ENCODE measurements at places on chromosomes 12 and 14.

- no peak for DNase-seq
Measured at GRCh38 chr12:30874455-30875321, 51.9 kb upstream of the TSPAN11 start.

- no peak for DNase-seq
Measured at GRCh38 chr12:50050119-50050385, 7.3 kb upstream of the ASIC1 start.

DNA sequence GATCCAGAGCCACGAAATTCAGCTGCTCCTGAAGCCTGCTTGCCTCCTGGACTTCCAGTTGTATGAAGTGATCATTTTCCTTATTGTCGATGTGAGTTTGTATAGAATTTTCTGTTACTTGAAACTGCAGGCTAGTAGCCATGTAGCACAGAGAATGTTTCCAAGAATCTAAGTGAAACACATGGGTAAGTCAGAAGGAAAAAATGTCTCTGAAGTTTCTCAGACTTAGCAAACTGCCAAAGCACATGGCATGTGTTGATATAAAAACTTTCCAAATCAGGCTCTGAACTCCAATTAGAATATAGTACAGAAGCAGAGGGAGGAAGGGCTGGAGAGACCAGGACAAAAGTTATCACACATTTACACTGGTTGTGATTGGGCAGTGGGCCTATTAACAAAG, 9.8 kb upstream of the PCNX1 start:
- DNase-seq = no peak

DNA sequence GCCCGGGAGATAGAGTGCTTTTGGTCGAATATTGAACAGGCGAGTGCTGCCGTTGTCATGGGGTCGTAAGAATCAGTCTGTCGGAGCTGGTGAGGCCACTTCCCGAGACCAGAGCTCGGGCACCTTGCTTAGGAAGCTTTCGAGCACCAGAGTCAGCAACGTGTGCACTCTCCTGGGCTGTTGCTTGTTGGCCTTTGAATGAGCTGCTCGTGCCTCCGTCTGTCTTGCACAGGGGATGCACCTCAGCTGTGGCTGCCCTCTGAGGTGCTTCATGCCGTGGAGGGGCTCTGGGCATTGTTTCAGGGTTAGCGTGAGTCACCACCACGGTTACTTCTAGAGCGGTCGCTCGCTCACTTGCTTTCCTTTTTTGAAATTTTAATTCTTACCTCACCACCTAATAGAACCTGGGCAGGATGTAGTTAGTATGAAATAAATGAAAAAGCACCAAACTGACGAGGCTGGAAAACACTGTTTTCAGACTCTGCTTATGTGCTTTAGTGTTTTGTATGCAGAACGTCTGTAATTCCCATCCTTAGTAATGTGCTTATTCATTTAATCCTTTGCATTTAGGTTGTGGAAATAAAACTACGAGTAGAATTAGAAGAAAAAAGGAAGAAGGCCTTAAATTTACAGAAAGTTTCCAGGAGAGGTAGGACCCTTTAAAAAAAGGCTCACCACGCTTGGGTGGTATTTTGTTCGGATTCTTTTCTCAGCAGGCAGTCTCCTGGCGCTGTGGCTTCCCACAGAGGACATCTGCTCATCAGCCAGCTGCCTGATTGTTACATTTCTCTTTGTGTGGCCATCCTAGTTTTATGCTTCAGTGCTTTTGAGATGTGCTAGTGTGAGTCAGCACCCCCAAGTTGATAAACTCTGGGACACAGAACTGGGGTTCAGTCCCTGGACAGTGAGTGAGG, 40.6 kb downstream of the EP400 start:
- no peak for DNase-seq

DNA sequence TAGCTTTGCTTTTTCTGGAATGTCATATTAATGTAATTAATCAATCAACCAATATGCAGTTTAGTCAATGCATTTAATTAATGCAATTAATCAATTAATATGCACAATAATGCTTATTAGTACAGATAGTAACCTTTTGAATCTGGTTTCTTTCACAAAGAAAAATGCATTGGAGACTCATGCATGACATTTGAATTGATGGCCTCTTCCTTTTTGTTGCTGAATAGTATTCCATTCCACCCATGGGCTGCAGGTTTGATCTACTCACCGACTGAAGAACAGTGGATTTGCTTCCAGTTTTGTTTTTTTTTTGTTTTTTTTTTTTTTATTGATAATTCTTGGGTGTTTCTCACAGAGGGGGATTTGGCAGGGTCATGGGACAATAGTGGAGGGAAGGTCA, 13.1 kb upstream of the GPR132 start:
- no peak for DNase-seq

- DNase-seq = no peak
Measured at GRCh38 chr12:92898755-92899154, 30.3 kb downstream of the EEA1 start.

GRCh38 chr12:1812650-1813302, 7.6 kb upstream of the LRTM2 start:
- DNase-seq = no peak

DNA sequence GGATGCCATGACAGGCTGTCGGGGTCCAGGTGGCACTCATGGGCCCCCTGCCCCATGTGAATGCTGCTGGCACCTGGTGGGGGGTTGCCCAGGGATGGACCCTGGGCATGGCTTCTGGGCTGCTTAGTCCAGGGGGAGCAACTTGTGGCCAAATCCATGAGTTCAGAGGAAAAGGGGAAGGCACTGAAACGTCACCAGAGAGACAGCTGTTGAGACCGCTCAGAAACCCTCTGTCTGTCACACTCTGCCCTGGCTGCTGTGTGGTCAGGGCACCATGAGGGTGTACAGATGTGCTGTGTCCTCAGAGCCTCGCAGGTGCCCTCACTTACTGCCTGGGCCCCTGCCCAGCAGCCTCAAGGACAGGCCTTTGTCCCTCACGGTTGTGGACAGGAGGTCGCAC, 9.4 kb downstream of the CLBA1 start:
- DNase-seq = no peak

- no peak for DNase-seq
Measured at GRCh38 chr14:81991998-81992397, 458.3 kb upstream of the SEL1L start.

GRCh38 chr12:101299346-101299745, 19.4 kb downstream of the UTP20 start:
- no peak for DNase-seq

DNA sequence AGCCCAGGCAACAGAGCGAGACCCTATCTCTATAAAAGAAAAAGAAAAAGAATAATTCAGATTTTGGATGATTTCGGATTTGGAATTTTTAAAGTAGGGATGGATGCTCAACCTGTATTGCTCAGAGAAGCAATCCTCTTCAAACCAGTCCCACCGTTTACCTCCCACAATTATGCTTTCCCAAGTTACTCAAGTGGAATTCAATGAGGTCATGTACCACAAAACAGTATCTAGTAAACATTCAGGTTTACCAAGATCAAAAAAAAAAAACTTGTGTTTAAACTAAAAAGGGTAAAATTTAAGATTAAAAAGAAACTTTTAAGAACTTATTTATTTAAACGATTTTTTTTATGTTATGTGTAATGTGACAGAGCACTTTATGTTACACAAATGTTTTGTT, 2.5 kb downstream of the KDM5A start:
- DNase-seq = no peak

- DNase-seq = no peak
Measured at GRCh38 chr12:32780071-32780470, 24.4 kb upstream of the YARS2 start.

- DNase-seq = no peak
Measured at GRCh38 chr12:45745861-45746277, 16.4 kb downstream of the ARID2 start.

GRCh38 chr14:24982472-24983155, 67.3 kb downstream of the STXBP6 start:
- no peak for DNase-seq

DNA sequence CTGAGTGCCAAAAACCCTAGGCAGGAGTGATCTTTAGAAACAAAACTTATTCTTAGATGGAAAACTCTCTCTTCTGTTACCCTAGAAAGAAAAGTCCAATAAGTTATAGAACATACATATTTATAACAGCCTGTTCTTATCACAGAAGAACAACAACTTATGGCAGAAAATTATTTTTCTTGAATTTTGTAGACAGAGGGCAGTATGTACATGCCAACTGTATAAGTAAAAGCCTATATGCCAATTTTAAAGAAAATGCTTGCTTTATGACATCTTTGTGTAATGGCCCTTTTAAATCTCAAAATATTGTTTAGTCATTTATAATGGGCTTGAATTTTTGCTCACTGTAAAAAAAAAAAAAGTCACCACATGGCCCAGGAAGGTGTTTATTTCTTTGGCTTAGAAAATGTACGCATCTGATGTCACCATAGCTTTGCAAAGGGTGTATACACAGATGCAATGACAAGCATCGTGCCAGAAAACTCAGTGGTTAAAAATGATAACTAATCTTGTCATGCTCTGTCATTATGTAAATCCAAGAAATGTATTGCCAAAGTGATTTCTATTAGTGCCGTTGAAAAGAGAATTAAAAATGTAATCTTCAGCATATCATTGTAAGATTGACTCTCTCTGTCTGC, 38.3 kb upstream of the GRIP1 start:
- no peak for DNase-seq

DNA sequence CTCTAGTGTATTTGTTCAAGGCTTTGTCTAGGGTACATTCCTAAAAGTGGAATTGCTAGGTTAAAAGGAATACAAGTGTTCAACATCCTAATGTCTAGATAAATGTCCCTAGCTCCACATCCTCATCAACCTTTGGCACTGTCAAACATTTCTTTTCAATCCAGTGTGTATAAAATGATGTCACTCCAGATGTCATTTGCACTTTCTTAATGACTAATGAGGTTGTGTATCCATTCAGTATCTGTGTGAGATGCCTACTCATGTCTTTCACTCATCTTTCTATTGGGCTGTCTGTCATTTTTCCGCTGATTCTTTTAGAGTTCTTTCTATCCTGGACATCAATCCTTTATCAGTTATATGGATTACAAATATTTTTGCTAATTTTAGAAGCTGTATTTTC, 43.3 kb downstream of the ARMH4 start:
- DNase-seq = no peak

DNA sequence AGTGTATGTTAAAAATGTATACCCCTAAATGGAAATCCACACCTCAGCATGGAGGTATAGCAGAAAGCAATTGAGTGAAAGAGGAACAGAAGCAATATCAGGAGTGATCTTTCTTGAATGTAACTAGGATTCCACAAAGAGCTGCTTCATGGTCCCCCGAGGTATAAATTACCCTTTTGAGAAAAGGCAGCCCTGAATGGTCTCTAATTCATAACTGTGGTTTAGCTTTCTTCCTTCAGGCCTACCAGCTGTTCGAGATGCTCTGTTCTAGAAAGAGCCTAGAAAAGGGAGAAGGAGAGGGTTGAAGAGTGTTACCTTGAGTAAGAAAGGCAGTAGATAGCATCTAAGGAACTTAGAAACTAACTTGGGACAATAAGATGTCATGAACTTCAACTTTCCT, 42.9 kb upstream of the CSRNP2 start:
- DNase-seq = no peak

- no peak for DNase-seq
Measured at GRCh38 chr12:130300737-130301535, 36.8 kb upstream of the PIWIL1 start.

DNA sequence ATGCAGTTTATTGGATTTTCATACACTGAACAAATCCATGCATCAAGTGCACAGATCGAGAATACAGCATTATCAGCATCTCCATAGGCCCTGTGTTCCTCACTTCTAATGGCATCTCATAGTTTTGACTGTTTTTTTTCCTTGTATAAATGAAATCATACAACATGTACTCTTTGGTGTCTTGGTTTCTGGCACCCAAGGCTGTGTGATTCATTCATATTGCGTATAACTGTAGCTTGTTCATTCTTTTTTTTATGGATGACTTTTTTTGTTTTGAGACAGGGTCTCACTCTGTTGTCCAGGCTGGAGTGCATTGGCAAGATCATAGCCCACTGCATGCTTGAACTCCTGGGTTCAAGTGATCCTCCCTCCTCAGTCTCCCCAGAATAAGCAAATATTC, 14.3 kb downstream of the RASSF8 start:
- no peak for DNase-seq

DNA sequence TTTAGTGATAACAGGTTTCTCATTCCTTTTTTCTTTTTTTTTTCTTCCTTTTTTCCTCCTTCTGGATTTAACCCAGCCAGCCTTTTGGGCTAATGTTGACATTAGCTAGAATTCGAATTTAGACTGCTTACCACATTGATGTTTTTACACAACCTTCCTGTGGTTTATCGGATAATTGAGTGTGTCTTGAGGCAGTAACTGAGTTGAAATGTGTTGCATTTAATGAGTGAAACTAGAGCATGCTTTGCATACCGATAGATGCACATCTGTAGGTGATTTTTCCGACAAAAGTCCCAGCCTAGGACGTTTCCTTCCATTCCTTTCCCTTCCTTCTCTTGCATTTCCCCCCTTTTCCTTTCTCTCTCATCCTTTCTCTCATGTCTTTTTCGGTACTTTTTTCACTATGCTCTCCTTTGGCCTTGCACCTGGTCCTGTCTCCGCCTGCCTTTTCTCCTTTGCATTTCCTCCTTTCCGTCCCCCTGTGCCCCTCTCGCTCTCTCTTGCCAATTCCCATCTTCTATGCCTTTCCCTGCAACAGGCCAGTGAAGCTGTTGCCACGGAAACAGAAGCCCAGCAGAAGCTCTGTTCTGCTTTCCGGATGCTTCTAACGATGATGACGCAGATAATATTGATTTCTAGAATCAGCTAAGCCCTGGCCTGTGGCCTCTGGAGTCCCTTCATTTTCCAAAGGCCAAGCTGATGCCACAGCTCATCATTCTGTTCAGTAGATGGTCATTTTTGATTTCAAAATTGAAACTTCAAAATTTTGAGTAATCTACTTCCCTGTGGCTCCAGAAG, 76.1 kb downstream of the SLC25A47 start:
- DNase-seq = no peak

- DNase-seq = no peak
Measured at GRCh38 chr12:82461836-82462235, 103.5 kb downstream of the METTL25 start.

GRCh38 chr12:43551279-43551970, 578 bp downstream of the ADAMTS20 start:
- no peak for DNase-seq

DNA sequence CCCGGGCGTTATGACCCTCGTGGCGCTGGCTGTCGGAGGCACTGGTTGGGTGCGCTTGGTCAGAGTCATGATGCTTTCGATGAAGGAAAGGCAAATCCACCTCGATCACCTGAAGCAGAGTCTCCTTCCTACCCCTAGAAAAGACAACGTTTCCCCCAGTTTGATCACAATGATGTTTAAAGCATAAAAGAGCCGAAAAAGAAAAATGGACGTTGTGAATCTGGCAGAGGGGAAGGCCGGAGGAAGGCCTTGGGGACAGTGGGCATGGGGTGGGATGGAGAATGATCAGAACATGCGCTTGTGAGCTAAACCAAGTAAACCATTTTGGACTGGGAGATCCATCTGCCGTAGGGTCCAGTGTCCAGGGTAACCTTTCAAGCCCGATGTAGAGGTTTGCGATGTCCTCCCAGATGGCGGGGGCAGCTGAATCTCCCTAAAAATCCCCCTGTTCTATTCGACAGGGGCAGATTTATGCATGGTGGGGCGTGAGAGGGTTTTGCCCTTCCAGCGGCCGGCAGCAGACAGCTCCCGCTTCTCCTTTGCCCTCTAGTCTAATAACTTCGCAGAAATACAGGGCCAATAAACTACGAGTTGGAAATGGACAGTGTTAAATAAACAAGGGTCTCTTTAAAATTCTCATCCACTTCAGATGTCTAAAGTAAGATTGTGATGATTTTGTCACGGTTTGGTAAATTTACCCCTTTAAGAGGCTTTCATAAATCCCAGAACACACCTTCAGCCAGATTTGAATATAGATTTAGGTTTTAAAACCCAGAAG, 2.3 kb upstream of the OTX2 start:
- no peak for DNase-seq

- no peak for DNase-seq
Measured at GRCh38 chr12:66851134-66851533, 172.3 kb upstream of the GRIP1 start.
